ENCODE measurements at places on chromosomes 3 and 15.

DNA sequence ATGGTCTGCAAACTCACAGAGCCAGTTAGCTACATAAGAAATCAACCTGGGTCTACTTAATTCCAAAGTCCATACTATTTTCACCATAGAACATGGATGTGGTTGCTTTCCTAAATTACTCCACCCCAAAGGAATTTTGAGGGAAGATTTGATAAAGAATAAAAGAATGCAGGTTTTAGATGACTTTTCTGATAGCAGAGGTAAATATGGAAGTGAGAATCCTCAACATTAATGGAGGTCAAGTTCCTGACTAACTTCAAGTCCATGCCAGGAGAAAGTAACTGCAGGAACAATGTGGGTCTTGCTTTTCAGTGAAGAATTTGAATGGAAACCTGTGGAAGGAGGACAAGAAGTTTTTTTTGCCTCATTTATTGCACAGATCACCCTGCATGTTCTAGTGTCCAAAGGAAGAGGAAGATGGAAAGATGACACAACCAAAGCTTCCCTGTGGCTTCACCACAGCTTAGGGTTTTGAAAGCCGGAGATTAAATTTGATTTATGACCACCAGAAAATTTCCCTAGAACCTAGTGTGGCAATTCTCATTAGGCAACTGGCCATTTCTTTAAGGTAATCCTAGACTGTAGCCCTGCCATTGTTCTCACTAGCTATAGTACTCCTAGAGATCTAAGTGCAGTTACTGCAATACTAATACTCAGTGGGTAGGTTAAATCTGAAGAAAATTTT lies 429.7 kb downstream of the RAP2B start:
- DNase-seq = no peak

- no peak for DNase-seq
Observed at GRCh38 chr15:43102187-43102586, 3.7 kb downstream of the UBR1 start.

- no peak for DNase-seq
Observed at GRCh38 chr3:99246010-99246654, 344.6 kb upstream of the DCBLD2 start.

DNA sequence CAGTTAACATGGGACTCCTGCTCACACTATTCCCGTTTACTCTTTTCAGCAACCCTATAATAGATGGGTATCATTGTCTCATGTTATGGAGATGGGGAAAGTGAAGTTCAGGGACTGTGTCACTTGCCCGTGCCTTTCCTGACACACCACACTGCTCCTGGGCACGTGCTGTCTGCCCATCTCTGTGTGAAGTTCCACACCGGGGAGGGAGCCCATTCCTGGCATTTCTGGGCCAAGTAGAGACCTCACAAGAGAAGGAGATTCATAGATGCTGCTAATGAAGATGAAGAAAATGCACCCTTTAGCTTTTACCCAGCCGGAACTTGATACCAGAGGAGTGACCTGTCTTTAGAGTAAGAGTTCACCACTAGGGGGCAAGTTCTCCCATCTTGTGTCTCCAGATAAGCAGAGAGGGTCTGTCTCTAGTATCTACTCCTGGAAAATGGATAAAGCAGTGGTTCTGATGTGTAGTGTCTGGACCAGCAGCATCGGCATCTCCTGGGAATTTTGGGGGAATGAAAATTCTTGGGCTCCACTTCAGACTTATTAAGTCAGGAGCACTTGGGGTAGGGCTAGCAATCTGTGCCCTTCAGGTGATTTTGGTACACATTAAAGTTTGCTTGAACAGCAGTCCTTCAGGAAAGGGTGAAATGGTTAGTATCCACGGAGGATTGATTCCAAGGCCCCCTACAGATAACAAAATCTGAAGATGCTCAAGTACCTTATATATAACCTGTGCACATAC lies 2.0 kb upstream of the TOPBP1 start:
- DNase-seq = no peak

DNA sequence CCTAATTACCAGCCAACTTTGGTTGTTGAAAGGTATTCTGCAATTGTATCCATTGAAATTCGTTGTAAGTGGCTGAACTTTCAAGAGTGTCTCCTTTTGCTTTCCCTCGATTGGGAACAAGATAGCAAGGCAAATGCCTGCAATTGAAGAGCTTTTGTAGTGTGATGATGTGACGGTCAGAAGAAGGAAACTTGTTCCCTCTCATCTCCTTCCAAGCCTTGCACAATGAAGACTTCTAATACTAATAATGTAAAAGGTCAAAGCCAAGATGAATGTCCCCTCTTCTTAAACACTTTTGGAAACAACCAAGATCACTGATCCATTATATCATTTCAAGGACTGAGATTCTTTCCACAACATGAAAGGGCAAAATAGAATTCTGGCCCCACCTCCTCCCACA lies 101.9 kb upstream of the LMCD1 start:
- no peak for DNase-seq

- no peak for DNase-seq
Observed at GRCh38 chr15:90114451-90114901, 12.2 kb upstream of the IDH2 start.

DNA sequence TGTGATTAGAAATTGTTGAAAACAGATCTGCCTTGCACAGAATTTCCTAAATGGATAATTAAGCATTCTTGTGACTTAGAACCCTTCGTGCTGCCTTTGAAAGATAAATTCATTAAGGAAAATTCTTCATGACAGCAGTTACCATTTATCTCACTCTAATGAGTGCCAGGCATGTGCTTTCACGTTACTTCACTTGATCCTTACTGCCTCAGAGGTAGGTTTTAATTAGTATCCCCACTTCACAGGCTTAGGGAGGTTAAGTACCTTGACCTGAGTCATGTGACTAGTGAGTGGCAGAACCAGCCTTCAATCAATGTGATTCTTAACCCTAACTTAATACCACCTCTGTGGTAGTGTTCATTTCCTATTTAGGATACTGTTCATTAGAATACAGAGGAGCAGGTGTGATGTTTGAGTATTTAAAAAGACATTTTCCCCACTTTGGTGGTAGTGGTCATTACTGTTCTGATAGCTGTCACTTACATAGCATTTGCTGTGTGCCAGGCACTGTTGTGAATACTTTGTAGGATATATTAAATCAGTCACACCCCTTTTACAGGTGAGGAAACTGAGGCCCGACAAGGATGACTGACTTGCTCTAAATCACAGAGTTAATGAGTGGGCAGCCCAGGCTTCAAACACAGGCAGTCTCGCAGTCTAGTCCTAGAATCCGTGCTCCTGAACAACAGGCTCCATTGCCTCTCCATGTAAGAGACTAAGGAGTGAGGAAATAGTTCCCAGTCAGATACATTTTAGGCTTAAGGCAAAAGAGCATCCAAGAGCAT lies 57.9 kb downstream of the RLBP1 start:
- no peak for DNase-seq

GRCh38 chr3:111302063-111302462 lies 230.4 kb downstream of the NECTIN3 start:
- no peak for DNase-seq

DNA sequence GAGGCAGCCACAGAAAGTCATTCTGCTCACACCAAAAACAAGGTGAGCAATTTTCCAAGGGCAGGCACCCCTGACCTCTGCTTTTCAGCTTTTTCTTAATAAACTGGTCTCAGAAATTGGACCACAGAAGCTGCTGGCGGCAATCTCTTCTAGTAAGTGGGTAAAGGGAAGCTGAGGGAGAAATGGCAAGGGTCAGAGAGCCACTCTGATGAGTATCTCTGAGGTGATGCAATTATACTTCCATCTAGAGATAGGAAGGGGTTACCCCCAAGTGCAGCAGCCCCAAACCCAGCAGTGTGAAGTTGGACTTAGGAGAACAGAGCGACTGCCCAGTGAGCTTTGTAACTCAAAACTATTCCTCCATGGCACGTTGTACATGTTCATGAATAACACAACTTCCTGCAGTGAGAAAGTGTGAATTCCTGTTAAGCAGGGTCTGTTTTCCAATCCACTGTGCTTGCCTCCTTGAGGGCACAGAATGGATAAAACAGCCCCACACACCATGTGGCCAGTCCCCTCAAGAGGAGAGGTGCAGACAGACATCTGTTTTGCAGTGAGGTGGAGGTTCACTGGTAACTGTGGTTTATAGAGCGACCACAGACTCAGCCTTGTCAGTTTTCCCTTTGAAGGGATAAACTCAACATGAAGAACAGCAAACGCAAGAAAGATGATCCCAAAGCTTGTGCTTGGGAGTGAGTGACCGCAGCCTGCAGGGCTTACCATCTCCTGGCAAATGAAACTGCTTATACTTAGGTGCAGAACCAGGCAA lies 683.4 kb upstream of the CFAP20DC start:
- no peak for DNase-seq

DNA sequence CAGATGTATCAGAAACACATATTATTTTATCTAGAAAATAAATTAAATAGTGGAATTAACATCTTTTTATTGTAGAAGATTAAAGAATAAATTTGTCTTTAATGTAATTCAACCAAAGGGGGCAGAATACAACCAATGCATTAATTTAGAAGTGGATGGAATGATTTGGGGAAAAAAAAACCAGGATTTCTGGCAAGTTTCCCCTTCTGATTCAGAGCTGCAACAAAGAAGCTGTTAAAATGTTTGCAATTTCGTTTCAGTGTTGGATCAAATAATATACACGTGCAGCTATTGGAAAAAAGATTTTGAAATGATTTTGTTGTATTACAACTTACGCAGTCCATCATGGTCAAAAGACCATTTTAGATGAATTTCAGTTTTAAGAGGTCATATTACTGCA lies 71.6 kb upstream of the ZNF280D start:
- no peak for DNase-seq

- no peak for DNase-seq
Observed at GRCh38 chr15:100862162-100862561, 17.5 kb upstream of the ALDH1A3 start.

- DNase-seq = no peak
Observed at GRCh38 chr3:97990624-97991292, 18.5 kb upstream of the RIOX2 start.

GRCh38 chr3:50262778-50263177 lies 6.2 kb upstream of the SEMA3B start:
- DNase-seq = no peak
